ENCODE measurements at places on chromosomes 6 and 20.
A peak's percentile ranks its signal among the peaks of the same experiment; 100 is the strongest.

DNA sequence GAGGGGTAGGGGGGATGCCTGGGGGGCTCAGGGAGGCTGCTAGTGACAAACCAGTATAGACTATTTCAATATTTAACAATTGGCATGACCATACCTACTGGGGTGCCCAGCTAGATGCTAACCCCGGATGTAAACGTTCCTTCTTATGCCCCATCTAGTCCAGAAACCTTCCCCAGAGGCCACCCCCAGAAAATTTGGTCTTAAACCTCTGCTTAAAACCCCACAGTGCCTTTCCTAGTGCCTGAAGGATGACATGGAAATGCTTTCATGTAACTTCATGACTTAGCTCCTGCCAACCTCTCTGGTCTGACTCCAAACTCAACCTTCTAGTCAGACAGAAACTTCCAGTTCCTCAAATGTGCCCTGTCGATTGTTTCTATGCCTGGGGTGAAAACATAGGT, 52.0 kb downstream of the JPH2 start:
- DNase-seq, result no peak

DNA sequence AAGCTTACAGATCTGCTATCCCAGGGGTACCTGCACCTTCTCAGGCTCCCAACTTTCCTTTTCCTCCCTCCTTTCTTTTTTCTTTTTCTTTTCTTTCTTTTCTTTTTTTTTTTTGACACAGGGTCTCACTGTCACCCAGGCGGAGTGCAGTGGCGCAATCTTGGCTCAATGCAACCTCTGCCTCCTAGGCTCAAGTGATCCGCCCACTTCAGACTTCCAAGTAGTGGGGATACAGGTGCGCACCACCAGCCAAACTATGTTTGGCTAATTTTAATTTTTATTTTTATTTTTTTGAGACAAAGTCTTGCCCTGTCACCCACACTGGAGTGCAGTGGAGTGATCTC, 36.0 kb downstream of the PIM1 start:
- DNase-seq, result no peak

DNA sequence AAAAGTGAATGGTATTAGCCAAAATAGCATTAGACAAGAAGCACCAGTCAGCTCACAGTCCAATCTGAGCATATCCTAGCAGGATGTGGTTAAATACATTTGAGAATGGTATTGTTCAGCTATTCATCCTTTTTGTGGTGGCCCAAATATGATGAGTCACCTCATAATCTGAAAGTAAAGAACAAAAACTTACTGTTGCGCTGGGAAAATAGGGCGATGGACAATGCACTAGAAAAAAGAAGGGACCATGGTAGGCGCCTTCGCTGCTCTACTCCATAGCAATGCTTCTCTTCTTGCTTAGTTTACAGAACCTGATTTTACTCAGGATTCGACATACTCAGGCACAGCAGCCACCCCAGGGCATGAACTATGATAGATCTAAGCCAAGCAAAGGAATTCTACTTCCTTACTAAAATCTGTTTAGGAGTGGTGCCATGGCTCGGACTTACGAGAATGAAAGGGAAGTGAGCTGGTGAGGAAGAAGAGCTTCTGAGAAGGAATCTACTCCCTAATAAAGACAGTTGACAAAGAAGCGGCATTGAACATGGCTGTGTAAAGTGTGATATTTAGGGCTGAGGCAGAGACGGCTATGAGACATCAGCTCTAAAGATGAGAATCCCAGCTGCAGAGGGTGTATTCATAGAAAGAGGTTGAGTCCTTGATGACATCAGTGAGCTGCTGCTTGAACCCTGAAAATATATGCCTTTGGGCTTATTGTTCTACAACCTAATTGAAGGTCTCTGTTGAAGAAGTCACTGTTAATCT, 16.6 kb upstream of the FBXO9 start:
- no peak for DNase-seq

DNA sequence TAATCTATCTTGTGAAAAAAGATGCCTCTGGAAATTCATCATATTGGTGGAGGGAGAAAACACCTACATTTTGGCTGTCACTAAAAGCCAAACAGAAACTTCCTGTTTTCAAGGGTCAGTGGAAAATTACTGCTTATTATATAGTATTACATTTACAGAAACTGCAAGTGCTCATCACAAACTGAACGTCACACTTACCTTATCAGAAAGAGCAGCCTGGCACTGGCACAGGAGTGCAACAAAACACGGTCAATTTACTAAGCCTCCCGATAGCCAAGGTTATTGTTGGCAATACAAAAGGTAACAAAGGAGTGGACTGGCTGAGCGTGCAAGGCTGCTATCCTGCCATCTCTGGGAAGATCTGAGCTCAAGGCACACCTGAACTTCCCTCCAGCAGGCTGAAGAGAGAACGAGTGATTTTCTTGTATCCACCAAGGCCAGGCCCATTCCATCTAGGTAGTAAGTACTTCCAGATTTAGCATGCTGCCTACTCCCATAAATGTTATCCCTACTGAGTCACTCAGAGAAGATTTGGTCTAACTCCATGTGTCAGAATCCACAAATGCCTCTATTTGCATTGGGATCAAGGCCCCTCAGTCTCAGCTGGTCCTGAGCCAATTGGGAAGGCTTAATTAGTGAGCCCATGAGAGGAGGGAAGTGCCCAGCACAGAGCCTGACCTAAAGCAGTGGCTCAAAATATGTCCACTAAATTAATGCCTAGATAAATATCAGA, 399.8 kb downstream of the BTBD9 start:
- DNase-seq, result no peak

- DNase-seq, result no peak
Observed at GRCh38 chr6:31485055-31485454, 12.9 kb upstream of the MICB start.

GRCh38 chr20:40962733-40963504, 65.7 kb upstream of the TOP1 start:
- DNase-seq, result peak; percentile 81

DNA sequence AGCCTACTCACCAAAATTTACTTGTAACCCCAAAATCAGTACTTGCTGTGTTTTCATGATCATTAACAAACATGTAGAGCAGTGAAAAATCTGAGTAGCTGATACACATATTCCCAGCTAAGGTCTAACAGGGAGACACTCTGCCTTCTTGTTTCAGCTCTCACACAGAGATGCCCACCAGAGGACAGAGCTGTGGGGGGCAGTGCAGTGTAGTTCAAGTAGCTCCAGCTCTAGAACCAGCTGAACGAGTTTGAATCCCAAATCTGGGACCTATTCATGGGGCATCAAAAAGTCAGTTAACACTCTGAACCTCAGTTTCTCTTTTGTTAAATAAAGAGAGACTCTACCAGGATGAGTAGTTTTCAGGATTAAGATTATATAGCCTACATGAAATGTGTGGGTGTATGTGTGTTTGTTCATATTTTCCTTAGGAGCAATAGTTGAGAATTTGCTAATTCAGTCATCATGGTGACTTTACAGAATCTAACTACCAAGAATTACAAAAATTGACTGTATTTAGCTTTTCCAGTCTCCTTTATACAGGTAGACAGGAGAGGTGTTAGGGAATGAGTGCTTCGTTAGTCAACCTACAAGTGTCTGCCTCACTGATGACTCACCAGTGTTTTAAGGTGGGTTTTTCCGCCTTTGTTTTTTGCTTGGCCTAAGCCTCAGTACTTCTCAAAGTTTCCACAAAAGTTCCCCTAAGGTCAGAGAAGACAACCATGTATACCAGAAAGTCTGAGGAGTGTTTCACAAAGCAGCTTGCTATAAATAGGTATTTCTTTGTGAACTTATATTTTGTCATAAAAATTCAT, 164.0 kb upstream of the RUNX2 start:
- no peak for DNase-seq

GRCh38 chr6:113352029-113352801, 504.9 kb upstream of the MARCKS start:
- DNase-seq, result peak; percentile 21

DNA sequence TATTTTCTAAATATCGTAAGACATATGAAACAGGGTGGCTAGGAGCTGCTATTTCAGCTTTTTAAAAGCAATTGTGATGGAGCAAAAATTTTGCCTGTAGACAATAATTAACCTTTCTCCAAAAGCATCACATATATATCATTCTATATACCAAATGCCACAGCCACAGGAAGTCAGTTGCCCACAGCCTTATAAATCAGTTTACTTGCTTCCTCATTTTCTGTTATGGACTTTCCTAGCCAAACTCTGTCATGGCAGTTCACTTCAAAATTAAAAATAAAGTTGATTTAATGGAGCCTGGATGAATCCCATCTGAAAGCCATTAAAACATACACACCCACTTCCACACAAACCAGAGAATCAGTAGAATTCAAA, 93.4 kb upstream of the NHSL1 start:
- DNase-seq, result no peak

GRCh38 chr20:48638546-48638945, 189.3 kb downstream of the PREX1 start:
- DNase-seq, result no peak

DNA sequence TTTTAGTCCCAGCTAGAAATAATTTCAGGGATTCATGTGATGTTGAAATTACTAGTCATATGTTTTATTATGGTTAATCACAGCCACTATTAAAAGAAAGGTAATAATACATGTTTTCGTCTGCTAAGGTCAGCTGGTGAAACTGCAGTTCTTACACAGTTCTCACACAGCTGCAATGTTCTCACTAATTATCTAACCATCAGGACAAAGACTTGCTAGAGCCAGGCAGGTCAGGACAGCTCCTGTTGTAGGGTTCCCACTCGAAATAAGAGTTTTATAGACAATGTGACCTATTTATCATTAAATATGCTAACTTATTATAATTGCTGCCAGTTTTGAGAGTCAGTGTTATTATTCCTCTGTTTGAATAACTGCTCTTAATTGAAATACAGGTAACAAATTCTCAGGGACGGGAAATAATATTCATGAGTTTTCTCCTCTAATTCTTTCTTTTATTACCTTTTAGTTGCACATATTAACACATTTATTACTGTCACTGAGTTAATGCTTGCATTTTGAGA, 97.9 kb downstream of the GJA1 start:
- DNase-seq, result no peak

DNA sequence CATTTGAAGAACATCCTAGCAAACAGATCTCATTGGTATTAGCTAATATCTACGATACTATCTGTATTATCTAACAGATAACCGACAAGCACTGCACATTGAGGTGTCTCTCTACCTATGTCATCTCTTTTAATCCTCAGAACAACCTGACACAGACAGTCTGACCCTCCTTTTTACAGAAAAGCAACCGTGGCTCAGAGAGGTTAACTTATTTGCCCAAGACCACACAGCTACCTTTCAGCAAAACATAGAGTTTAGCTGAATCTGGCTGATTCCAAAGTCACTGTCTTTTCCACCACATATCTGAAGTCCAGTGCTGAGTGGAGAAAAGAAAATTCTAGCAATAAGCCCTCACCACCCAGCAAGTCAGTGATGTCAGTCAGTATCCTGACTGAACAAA, 358.7 kb upstream of the JARID2 start:
- DNase-seq, result no peak

GRCh38 chr20:48673507-48673906, 154.3 kb downstream of the PREX1 start:
- no peak for DNase-seq

- no peak for DNase-seq
Observed at GRCh38 chr6:31723245-31723979, at the start of gene MPIG6B. Gene MPIG6B (plus strand): TSS chr6:31723373. CDS start chr6:31723384, 11 bp downstream.

DNA sequence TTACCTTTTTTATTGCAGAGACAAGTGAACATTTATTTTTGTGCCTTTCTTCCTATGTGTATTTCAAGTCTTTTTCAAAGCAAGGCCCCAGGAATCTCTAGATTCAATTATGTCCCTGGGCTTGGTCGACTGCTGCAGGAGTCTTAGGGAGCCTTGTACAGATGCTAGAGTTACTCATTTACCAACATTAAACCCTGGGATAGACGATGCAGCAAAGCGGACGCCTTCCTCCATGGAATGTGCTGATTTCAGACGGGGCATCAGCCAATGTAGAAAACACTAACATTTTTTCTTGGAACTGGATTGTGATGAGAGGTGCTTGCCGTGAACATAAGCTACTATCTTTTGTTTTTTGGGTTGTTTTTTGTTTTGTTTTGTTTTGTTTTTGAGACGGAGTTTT, 55.9 kb downstream of the CD164 start:
- DNase-seq, result no peak

DNA sequence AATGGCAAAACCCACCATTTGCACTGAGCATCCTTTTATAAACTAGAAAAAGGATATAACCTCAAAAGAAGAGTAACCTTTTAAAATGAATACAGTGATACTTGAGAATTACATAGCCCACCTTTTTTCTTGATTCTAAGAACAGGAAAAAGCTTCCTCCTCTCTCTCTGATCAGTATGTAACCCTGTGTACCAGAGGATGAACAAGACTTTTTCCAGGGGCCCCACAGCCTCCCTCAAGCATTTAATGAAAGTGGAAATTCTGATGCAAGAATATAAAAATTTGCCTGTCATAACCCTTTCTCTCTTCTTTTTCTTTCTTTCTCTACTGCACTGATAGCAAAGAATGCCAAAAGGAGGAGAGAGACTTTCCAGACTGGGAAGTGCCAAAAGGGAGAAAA, 64.2 kb upstream of the BTN3A2 start:
- DNase-seq, result no peak

DNA sequence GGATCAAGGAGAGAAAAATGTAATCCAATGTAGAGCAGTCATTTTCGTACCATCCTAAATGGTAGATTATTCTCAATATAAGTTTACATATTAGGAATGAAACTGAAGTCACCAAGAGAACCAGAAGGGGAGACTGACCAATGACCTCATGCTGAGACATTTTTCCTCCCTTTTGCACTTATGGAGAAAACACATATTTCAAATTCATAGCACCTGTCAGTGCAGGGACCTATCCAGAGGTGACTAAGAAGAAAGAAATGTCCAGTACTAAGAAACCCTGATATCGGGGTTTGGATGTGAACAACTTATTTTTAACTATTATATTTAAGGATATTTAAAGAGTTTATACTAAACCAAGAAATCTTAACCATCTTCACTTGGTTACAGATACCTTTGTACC, 16.6 kb upstream of the LYRM2 start:
- DNase-seq, result no peak

- DNase-seq, result no peak
Observed at GRCh38 chr6:63660757-63661156, 25.2 kb downstream of the PHF3 start.

- no peak for DNase-seq
Observed at GRCh38 chr6:142842418-142843261, 102.3 kb downstream of the HIVEP2 start.

GRCh38 chr20:1434571-1435336, 31.9 kb downstream of the NSFL1C start:
- DNase-seq, result no peak

GRCh38 chr20:63090682-63091571, 84.2 kb upstream of the BHLHE23 start:
- DNase-seq, result no peak
